ENCODE measurements at places on chromosomes 11 and 22.

GRCh38 chr22:41995211-41995610, 3.4 kb upstream of the WBP2NL start:
- no peak for DNase-seq

- no peak for DNase-seq
Measured at GRCh38 chr11:94856443-94856842, 88.3 kb downstream of the AMOTL1 start.

- DNase-seq = no peak
Measured at GRCh38 chr22:43967069-43967468, 11.8 kb downstream of the SAMM50 start.

GRCh38 chr11:45934580-45935318, 12.3 kb downstream of the LARGE2 start:
- no peak for DNase-seq

GRCh38 chr22:27207907-27208306, 550.5 kb downstream of the MIAT start:
- no peak for DNase-seq
